ENCODE measurements at places on chromosomes 4 and X.

- DNase-seq = no peak
Observed at GRCh38 chrX:4668802-4669536, 955.5 kb upstream of the PRKX start.

- DNase-seq = no peak
Observed at GRCh38 chr4:122673252-122673651, 52.4 kb upstream of the IL21 start.

GRCh38 chrX:138929926-138930582 is 218.5 kb upstream of the FGF13 start:
- no peak for DNase-seq

DNA sequence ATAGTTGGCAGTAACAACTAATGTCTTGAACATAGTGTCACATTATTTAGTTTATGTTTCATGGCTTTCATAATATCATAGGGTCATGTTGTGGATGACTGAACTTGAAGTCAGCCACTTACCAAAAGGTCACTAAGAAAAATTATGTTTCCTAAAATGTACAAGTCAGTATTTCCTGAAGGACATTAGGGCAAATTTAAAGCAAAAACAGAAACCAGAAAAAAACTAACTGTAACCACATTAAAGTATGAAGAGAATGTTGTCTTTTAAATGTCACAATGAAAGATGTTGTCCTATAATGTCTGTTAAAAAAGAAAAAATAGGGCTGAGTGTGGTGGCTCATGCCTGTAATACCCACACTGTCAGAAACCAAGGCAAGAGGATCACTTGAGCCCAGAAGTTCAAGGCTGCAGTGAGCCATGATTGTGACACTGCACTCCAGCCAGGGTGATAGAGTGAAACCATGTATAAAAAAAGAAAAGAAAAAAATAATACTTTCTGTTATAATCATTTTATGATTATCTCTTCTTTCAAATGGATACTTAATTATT is 55.8 kb downstream of the HHIP start:
- no peak for DNase-seq

GRCh38 chr4:2621419-2621818 is 85.0 kb downstream of the FAM193A start:
- no peak for DNase-seq
